Brain (organoid and tissue), 16 donors: ENCODE measurements at places on chromosomes 2 and 18.

- DNase-seq = no peak
Observed at GRCh38 chr18:23629444-23629946, 33.2 kb downstream of the ANKRD29 start.

DNA sequence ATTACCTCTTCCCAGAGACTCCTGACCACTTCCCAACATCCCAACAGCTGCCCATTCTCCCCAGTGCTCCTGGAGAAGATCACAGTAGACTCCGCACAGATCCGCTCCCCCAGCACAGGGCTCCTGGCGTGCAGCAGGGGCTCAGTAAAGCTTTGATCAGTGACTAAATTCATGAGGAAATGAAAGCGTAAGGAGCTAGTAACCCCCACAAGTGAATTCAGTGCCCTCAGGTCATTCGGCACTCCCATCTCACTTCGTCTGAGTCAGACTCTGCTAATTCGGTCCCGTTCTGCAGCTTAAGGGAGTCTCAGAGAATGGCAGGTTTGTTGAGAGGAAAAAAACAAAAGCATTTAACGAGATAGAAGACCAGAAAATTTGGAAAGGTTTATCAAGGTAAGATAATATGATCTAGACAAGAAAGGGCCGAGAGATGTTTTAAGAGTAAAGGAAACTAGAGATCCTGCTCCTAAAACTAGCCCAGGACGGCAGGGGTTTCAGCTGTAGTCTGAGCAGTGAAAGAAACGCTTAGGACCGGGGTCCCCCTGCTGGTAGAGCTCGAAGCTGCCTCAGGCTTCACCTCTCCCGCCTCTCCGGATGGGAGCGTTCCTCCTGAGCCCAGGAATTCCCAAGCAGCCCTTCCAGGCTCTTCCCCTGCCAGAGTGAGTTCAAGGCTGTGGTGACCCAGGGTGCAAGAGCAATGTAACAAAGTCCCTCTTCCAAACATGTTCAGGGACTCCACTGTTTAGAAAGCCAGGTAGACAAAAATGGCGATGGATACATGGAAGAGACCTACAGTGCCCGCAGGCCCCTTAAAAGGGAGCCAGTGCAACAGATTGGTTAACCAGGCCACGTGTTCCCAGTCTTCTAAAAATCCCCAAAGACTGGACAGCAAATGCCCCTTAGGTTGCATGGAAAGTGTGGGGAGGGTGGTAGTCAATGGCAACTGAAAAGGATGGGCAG is 127.3 kb downstream of the DNER start:
- peak; percentile 77 for DNase-seq

- DNase-seq = no peak
Observed at GRCh38 chr2:134431838-134432434, 178.1 kb downstream of the MGAT5 start.

DNA sequence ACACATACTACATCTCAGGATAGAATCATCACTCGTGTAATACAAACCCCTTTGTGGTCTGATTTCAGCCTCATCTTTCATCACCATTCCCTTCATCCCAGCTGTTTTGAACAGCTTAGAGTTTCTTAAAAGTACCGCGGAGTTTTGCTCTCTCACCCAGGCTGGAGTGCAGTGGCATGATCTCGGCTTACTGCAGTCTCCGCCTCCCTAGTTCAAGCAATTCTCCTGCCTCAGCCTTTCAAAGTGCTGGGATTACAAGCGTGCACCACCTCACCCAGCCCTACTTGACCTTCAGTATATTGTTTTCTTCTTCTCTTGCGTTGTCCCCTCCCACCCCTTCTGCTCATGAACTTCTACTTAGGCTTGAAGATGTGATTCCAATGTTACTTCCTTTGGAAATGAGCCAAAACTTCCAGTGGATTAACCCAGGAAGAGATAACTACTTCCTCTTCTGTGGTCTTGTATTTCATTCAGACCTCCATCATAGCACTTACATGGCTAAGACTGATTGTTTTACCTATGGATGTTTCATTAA is 15.8 kb downstream of the ERLEC1 start:
- DNase-seq = no peak

DNA sequence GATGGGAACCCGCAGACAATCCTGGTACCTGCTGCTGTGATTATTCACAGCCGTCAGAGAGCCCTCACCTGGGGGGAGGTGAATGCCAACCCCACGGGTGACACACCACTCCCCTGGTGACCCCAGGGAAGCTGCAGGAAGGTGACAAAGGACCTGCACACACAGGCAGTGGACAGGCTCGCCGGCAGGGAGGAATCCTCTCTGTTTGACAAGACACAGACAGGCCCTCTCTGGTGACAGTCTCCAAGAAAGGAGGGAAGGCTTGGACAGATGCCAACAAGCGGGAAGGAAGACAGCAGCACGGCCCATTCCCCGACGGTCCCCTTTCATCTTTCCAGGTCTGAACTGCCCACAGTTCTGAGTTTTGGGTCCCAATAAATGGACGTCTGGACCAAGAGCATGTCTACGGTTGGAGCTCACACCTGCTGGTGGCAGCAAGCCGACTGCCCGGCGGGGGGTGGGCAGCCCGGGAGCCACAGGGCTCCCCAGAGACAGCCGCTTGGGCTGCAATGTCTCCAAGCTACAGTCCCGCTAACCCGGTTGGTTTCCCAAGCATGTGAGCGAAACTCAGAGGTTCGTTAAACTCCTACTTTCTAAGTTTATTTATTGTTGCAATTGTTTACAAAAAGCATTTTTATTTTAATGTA is 31.8 kb downstream of the HDAC4 start:
- peak; percentile 32 for DNase-seq

DNA sequence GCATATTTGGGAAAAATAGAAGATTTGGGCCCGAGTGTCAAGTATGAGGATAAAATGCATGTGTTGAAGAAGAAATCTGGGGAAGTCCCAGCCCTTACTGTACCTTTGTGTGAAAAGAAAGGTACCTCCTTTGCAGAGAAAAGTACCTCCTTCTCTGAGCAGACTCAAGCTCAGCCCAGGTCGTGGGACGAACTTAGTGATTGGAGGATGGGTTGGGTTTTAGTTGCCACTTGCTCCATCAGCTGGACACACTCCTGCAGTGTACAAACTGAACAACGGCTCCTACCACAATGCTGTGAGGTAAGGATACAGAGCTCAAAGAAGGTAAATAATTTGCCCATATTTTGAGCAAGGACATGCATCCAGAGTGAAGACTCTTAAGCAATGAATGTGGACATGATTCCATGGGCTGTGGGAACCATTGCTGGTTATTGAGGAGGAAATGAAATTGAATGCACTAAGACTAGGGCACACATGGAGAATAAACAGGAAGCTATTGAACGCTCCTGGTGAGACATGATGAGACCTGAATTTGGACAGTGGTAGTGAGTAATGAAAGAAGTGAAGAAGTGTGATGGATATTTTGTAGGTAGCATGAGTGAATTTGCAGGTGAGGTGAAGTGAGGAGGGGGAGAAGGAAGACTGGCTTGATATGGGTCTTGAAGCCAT is 49.8 kb upstream of the IL1RL1 start:
- DNase-seq = no peak

DNA sequence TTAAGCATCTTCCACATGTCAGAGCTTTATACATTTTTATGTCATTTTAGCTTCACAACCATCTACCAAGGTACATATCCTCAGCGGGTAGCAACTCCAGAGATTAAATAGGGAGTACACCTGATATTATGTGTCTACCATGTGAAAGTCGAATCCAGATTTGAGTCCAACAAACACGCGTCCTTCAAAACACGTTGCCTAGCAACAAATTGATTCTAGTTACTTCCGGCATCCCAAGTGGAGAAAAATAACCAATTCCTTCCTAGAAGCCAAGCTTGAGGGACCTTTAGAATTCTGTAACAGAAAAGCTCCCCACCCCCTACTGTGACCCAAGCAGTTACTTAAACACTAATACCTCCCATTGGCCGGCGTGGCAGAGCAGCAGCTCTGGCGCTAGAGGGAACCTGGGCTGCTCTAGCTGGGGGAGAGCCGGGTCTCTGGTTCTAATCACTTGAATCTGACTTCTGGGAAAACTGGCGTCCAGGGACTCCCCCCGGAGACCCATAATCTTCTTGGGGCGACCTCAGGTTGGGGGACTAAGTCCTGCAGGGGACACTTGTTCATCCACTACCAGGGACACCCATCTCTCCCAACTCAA is at the start of gene ERICH2:
TSS of gene ERICH2 (plus strand) at position 371 of the 598 bp plus-strand sequence. CDS start 304 bp downstream, outside the sequence.
- DNase-seq = peak; percentile 82

DNA sequence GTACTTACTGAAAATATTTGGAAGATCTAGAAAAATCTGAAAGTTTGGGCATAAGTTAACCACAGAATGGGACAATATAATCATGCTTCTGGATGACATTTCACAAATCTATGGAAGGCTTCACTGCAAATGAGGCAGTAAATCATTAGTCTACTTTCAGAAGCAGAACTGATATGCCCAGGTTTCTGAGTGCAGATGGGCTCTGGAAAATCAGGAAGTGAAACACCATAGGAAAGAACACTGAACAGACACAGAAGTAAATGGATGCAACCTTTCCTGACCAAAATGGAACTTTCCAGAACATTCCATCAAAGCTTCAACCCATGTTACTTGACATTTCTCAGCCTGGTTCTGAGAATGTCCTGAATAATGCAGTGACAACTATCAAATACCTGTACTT is 55.1 kb downstream of the KCNG3 start:
- no peak for DNase-seq
